ENCODE measurements at places on chromosomes 11 and 22. TPM values are rescaled to one million over a fixed set of nuclear protein-coding genes. Genes with fewer than 3 reads are reported as not detected.

Gene EMID1
- 0.60 TPM for total RNA-seq

Gene PKDREJ
- total RNA-seq: not detected

Gene MS4A4E
- not detected for total RNA-seq

Gene DEFB131B
- not detected for total RNA-seq

Gene FIBIN
- not detected for total RNA-seq

Gene MPPED2
- total RNA-seq: not detected

Gene KCNQ1OT1
- total RNA-seq: 0.18 TPM

Gene NCR3LG1
- total RNA-seq: 0.53 TPM

Gene RFPL1
- not detected for total RNA-seq

Gene GLB1L2
- under 0.01 TPM for total RNA-seq

DNA sequence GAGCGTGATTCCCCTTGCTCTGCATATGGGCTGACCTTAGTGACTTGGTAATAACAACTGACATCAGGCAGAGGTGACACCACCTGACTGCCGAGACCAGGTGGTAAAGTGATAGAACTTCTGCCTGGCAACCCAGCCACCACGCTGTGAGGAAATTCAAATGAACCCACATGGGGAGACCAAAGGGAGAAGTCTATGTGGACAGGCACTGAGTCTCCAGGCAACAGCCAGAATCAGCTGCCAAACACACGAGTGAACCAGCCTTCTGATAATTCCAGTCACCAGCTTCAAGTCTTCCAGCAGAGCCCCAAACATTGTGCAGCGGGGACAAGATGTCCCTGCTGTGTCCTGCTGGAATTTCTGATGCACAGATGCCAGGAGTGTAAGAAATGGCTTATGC, 29.7 kb downstream of the SPATA19 start:
- DNase-seq: no peak

DNA sequence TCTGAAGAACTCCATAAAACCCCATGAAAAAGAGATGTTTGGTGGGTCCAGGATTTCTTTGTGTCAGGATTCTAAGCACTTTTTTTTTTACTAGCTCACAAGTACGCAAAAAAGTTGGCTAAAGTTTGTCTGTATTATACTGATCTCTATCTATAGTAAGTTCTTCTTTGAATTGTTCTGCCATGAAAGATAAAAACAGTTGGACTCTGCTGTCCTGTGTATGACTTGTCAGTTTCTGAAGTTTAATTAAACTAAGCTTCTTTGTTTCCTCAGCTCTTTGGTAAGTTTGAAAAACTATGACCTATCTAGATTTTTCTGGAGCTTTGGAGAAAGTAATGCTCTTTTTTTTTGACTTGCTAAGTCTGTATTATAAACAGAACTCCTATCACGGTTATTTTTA, 812.2 kb upstream of the LUZP2 start:
- DNase-seq: no peak

DNA sequence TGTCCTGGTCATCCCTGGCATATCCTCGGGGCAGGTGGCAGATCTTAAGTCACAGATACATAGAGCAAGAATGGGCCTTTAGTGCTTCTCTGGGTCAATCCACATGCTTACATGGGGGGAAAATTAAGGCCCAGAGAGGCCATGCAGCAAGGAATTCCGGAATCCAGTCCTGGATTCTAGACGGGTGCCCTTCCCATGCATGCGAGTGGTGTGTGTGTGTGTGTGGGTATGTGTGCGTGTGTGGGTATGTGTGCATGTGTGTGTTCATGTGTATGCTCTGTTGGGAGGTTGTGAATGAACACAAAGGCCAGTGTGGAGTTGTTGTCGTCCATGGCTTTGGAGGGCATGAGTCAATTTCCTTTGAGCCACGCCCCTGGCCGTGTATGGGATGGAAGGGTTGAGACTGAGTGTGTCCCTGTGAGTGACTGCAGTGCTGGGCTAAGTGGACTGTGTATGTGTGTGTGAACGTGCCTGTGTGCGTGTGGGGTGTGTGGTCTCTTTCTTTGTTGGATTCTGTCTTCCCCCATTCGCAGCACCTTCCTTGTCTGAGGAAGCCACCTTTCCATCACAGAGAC, 33.4 kb upstream of the EIF3D start:
- DNase-seq: peak; percentile 81

DNA sequence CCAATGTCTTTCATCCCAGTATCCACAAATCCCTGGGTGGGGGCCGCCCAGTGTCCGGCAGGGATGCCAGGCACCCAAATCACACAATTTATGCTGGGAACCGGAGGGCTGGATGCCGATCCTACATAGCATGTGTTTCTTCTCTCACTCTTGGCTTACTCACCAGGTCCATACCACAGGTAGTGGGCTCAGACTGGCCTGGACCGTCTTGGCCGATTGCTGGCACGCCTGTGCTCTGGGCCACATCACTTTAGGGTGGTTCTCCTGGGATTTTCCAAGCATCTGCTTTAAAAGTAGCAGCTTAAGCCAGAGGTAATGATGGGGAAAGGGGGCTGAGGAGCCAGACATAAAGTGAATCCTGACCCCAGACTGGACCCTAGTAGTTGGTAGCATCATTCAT, 22.6 kb upstream of the ALDH3B2 start:
- no peak for DNase-seq

DNA sequence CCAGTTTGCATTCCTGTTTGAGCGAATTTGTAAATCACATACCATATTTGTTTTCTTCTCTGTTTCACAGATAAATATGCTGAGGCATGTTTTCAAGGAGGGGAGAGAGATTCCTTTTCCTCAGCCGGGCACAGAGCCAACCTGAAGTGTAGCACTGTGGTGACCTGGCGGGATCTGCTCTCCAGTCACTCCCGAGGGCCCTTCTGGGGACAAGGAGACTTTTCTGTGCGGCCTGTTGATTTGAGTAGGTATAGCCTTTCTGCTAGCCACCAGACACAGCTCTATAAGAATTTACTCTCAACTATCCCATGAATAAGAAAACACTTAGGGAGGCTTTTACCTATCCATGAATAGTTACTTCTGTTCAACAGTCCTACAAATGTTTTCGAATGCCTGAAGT, 63.5 kb upstream of the FDX1 start:
- DNase-seq: no peak

DNA sequence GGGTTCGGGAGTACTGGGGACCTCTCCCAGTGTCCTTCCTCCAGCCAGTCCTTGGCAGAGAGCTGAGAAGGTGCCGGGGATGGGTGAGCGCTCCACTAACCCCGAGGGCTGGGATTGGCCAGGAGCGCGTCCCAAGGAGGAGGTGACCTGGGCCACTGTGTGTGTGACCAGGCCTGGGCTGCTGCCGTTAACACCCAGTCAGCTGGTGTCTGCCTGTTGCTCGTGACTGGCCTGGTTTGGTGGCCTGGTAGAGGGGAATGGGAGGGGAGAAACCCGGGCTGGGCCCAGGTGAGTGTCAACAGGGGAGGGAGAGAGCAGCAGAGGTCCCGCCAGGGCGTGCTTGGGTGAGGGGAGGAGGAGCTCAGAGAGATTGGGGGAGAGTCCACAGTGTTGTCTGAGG, 29.9 kb upstream of the GRAMD4 start:
- DNase-seq: no peak

DNA sequence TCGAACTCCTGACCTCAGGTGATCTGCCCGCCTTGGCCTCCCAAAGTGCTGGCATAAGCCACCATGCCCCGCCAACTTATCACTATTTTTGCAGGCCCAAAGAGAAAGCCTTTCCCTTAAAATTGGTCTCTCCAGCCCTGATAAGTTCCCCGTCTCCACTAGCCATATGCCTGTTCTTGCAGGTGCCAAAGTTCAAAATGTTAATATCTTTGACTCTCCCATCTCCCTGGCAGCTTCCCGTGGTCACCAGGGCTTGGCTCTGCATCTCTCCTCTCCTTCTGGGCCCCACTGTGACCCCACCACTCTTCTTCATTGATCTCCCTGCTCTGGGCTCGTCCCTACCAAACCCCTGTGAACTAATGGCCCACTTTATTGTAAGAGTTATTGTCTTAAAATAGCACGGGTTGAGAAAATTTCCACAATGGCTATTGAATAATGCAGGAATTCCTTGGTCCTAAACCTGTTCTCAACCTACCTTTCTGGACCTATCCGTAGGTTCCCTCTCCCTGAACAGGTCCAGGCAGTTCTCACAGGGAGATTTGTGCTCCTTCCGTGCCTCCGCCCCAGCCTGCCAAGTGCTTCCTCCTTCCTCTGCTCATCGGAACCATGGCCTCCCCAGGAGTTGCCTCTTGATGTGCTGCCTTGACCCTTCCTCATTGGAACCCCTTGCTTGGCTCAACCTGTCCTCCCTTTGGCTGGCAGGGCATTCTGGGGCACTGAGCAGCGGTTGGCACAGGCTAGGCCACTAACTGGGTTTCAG, 147.5 kb downstream of the DSCAML1 start:
- no peak for DNase-seq

- DNase-seq: no peak
Measured at GRCh38 chr11:114025329-114025907, 34.1 kb upstream of the ZBTB16 start.

GRCh38 chr11:64396079-64396591, 37.2 kb downstream of the RPS6KA4 start:
- no peak for DNase-seq

- DNase-seq: no peak
Measured at GRCh38 chr11:1912289-1912878, 7.1 kb upstream of the TNNT3 start.

DNA sequence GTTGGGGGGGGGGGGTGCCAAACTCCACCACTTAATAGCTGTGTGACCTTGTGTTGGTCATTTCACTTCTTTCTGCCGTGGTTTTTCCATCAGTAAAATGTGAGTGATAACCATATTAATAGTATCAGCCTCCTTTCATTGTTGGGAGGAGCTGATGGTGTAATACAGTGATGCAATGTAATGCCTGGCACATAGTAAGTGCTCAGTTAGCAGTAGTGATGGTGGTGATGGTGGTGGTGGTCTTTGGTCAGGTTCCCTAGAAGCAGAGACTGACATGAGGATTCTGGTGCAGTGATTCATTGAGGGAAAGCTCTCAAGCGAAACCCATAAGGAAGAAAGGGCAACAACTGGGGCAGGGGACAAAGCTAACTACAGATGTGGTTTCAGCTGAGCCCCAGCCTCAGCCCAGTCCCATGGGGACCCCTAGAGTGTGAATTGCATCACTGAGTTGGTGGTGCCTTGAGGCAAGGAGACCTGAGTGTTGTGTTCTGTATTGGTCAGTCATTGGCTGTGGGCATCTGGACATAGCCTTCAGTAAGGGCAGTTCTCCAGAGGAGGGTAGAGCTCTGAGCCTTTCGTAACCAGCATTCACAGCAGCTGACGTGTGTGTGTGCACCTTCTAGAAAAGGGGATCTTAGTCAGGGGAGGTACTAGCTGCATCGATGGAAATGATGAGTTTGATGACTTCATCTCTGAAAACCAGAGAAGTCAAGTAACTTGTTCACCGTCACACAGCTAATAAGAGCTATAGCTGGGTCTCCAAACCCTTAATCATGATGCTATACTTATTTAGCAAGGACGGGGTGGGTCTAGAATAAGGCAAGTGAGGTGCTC, 93.6 kb upstream of the CRYBB3 start:
- no peak for DNase-seq

- DNase-seq: no peak
Measured at GRCh38 chr11:129077191-129077590, 114.9 kb downstream of the ARHGAP32 start.

GRCh38 chr11:1406571-1407485, 17.1 kb downstream of the BRSK2 start:
- DNase-seq: no peak

GRCh38 chr22:50011447-50012210, 936 bp downstream of the IL17REL start:
- no peak for DNase-seq

DNA sequence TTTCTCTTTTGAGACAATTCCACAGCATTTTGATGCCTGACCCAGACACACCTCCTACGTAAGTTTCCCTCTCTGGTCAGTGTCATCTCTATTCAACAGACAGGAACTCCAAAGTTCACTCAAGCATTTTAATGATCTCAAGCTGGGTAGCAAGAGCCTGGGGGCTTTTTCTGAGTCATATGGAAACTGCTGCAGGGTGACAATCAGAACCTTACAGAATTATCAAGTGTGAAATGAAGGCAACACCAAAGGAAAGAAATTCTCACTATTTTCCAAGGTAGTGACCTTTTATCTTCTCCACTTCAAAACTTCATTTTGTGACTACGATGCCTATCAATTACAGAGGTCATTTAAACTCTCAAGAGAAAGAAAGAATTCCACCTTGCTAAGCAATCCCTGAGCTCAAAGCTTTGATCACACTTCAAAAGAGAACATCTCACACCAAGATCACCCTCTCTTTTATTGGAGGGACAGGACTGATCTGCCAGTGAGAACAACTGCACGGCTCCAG, 229.0 kb upstream of the ZC3H12C start:
- DNase-seq: no peak

GRCh38 chr11:9269492-9270013, 4.4 kb upstream of the DENND5A start:
- DNase-seq: no peak

DNA sequence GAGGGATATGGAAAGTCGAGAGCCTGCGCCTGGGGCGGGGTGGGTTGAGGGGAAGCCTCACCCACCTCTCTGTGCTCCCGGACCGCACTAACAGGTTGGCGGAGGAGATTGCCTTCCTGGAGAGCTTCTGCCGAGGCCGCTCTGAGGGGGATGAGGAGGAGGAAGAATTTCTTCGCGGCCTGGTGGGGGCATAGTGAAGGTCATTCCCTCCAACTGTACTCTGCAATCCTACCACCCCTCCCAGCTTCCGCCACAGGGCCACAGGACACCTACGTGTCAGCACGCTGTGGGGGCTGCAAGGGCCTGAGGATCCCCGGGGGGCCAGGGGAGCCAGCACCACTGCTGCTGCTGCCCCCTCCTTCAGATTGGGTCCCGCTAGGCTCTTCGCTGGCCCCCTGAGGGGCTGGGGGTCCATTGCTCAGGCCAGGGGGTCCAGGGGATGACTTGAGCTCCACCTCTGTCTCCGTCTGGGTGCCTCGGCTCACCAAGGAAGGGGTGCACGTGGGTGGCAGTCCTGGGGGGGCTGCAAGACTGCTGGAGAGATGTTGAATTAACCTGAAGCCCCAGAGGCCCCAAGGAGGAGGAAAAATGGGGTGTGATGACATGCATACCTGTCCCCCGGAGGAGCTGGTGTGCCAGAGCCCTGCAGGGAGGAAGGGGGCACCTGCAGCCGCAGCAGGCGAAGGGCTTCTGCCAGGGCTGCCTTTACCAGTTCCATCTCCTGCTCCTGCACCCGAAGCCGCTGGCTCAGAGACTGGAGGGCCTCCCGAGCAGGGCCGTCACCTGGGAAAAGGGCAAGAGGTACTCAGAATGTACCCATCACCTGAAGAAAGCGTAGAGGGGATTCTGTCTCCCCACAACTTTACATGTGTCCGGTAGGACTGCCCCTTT, 1.5 kb downstream of the EML3 start:
- DNase-seq: no peak

- DNase-seq: no peak
Measured at GRCh38 chr22:33296941-33297340, 238.8 kb upstream of the SYN3 start.

All from HT1080 (cell line).